ENCODE measurements at places on chromosomes 13 and 19.

- DNase-seq, result peak; percentile 92
Measured at GRCh38 chr13:94369972-94370436, 109.5 kb downstream of the DCT start.

DNA sequence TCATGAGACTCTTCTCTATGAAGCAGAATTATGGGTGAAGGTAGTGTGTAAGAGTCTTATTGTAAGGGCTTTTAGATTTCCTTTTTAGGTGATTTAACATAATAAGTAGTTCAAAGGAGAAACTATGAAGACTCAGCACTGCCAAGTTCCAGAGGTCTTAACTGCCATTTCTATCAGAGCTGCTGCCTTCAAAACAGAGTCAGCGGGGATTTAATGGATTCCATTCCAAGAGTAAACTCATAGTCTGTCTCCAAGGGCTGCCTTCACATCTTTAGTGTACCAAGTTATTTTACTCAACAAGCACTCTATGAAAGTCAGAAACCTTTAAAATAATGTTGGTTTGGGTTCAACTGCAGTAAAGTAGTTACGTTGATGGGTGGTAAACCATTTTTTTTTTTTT lies 289.6 kb upstream of the HTR2A start:
- DNase-seq, result no peak

DNA sequence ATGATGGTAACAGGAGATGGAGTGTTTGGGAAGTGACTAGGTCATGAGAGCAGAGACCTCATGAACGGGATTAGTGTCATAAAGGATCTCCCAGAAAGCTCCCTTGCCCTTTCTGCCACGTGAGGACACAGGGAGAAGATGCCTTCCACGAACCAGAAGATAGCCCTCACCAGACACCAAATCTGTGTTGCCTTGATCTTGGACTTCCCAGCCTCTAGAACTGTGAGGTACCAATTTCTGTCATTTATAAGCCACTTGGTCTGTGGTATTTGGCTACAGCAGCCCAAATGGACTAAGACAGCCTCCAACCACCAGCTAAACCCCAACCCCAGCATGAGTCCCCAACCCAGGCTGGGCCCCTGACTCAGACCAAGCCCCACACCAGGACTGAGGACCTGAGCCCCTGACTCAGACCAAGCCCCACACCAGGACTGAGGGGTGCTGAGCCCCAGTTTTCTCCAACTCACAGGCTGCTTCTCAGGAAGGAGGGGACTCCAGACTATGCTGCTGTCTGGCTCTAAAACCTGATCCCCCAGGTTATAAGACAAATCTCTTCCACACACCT lies 54.1 kb downstream of the PTPRS start:
- DNase-seq, result no peak

DNA sequence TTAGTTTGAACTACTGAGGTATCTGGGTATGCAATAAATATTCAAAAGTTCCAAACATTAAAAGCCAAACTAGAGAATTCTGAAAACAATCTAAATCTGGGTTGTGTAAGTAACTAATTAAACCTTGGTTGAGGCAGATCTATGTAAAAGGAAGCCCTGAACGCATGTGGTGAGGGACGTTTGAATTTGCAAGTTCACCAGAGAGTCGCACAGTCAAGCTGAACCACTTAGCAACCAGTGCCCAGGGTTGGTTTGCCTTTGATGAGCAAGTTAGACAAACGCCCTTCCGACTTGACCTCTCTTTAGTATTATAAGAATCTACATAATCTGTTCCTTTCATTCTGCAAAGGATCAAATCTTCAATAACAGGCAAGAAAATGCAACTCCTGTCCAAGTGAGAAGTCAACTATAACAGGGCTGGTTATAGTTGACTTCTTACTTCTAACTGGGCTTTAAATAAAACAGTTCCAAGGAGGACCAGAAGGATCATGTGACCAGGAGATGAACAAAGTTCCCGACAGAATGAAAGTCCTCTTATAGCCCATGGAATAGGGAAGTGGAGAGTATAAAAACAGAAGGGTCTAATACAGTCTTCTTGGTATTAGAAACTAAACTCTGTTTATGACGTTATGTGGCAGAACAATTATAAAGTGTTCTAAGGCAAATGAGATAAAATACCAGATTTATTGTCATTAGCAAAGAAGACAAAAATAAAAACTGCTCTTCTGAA lies 40.6 kb downstream of the PHF11 start:
- DNase-seq, result no peak

GRCh38 chr13:95678967-95679366 lies 2.0 kb downstream of the DNAJC3 start:
- no peak for DNase-seq

- no peak for DNase-seq
Measured at GRCh38 chr13:100203696-100204367, 114.9 kb downstream of the PCCA start.

DNA sequence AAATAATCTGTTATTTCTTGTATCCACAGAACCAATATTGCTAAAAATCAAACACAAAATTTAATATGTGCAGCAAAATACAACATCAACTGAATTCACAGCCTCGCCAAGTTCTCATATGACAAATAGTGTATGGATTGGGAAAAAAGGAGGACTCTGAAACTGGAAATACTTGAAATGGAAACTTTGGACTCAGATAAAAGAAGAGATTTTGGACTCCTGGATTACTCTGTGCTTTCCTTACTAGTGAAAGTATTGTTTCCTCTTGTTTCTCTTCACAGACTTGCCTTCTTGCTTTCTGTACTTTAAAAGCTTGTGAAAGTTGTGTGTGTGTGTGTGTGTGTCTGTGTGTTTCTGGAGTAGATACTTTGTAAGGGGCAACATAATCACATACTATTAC lies 1596.3 kb downstream of the PCDH9 start:
- DNase-seq, result no peak

DNA sequence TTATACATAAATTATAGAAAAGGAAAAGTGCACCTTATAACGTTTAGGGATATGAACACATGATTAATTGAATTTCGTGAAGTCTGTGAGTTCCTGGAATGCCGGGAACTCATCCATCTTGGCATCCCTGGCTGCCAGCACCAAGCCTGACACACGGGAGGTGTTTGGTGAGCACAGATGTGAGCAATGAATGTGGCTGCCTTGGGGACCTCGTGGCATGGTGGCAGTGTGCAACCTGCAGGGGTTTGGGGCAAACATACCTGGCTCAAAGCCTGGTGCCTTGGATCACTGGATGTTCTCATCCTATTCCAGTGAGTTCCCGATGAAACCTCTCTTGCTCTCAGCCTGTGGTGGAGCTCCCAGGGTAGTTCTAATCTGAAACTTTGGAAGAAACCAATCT lies 10.4 kb upstream of the MAP2K2 start:
- DNase-seq, result no peak

GRCh38 chr13:75359266-75359665 lies 122.7 kb downstream of the TBC1D4 start:
- DNase-seq, result no peak

- no peak for DNase-seq
Measured at GRCh38 chr13:32179708-32180107, 135.5 kb downstream of the ZAR1L start.

GRCh38 chr19:38842439-38843174 lies 7.2 kb downstream of the HNRNPL start:
- no peak for DNase-seq

DNA sequence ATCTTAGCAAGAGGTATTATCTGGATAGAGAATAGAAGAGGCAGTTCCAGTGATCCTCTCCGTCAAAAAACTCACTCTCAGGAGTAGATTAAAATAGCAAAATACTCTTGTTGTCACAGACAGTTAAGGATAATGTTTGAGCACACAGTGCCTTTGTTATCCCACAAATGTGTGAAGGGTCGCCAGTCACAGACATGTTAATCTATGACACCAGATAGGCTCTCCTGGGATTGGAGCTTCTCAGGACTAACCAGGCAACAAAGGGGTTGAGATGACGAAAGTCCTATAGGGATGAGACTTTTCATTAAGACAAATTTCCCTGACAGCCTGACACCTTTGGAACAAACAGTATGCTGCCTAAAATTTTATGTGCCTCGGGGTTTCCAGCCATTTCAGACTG lies 1947.1 kb downstream of the OLFM4 start:
- no peak for DNase-seq

DNA sequence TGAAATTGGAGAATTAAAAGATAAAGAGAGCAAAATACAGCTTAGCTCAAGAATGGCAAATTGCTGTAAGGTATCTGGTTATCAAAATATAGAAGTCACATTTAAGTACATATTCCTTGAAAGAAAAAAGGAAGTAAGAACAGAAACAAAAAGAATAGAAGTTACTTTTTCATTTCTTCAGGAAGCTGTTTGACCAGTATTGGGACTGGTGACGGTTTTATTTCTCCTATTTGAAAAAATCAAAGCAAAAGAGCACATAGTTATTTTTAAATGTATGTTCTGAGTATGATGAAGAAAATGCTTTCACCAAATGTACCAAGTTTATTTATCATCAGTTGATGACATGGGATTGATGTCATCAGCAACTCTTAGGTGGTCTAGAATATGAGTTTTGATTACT lies 83.1 kb upstream of the OXGR1 start:
- DNase-seq, result no peak

- no peak for DNase-seq
Measured at GRCh38 chr13:44140888-44141724, 232.5 kb upstream of the SERP2 start.

DNA sequence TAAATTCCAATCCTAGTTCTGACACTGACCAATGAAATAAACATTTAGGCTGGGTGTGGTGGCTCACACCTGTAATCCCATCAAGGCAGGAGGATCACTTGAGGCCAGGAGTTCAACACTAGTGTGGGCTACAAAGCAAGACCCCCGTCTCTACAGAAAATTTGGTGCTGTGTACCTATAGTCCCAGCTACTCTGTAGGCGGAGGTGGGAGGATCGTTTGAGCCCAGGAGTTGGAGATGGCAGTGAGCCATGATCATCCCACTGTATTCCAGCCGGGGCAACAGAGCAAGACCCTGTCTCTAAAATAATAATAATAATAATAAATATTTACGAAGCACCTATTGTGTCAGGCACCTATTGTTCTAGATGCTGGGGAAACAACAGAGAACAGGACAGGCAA lies 6.7 kb downstream of the IRGQ start:
- DNase-seq, result no peak

- no peak for DNase-seq
Measured at GRCh38 chr13:73610799-73611592, 523.2 kb downstream of the KLF12 start.

DNA sequence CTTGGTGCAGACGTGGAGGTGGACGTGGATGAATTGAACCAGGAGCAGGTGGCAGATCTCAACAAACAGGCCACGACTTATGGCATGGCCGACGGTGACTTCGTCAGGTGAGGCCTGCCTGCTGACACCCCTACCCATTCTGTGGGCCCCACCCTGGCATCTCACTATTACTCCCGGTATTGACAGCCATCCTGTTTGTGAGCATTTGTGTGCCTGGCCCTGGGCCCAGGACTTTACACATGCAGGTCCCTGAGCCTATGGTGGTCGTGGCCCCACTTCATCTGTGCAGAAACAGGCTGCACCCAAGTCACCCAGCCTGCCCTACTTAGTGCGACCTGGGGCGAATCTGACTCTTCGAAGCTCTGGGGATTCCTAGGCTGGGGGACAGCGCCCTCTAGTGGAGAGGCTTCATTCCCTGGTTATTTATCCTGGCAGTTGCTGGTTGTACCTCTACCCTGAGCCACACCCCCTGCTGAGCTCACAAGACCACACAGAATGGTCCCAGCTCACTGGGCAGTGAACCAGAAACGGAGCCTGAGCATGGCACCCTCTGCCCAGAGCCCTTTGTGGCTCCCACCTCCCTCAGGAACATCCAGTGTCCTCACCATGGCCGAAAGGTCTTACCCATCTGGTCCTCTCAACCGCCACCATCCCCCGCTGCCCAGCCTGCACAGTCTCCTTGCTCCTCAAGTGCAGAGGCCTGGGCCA lies 16.9 kb downstream of the ZNF296 start:
- DNase-seq, result peak; percentile 80

DNA sequence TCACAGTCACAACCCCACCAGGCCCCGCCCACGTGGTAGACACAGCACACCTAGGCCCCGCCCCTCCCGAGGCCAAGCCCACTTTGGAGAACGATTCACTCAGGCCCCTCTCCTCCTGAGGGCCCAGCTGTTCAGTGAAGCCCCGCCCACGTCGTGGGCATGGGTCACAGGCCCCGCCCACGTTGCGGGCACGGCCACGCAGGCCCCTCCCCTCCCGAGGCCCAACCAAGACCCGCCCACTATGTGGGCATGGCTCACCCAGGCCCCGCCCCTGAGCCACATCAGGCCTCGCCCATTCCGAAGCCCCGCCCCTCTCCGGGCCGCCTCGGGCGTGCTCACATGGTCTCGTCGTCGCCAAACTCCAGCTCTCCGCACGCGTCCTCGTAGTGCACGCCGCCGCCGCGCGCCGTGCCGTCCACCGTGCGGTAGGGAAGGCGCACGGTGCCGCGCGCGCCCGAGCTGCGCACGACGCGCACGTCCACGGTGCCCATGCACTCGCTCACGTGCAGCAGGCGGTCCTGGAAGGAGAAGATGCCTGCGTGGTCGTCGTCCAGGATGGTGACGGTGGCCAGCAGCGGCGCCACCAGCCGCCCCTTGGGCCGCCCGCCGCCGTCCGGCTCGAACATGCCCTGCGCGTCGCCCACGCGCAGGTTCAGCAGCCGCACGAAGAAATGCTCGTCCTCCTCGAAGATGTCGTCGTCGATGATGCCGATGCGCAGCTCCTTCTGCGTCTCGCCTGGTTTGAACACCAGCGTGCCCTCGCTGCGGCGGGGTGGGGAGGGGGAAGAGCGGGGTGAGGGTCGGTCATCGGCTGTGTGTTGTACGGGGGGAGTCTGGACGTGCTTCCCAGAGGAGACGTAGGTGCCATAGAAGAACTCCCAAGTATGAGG lies 24.0 kb downstream of the SLC8A2 start:
- DNase-seq, result peak; percentile 40

- no peak for DNase-seq
Measured at GRCh38 chr19:48511800-48512503, at the start of gene LMTK3. Gene LMTK3 (minus strand): TSS chr19:48511835. CDS start chr19:48511576, 259 bp downstream.

DNA sequence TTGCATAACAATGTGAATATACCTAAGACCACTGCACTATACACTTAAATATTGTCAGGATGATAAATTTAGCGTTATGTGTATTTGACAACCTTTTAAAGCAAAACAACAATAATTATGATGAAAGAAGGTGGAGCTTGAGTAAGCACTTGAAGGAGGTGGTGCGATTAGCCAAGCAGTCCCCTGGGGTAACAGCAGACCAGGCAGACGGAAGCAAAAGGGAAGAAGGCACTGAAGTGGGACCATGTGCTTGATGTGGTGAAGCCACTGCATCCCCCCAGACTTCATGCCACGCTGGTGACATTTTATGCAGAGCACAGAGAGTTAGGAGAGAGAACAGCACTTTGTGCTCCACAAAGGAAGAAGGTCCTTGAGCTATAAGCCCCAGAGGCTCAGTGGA lies 58.3 kb upstream of the ZNF507 start:
- DNase-seq, result no peak

GRCh38 chr19:15328312-15328711 lies 4.0 kb downstream of the BRD4 start:
- DNase-seq, result no peak
